ENCODE measurements at places on chromosomes 5 and 9.

DNA sequence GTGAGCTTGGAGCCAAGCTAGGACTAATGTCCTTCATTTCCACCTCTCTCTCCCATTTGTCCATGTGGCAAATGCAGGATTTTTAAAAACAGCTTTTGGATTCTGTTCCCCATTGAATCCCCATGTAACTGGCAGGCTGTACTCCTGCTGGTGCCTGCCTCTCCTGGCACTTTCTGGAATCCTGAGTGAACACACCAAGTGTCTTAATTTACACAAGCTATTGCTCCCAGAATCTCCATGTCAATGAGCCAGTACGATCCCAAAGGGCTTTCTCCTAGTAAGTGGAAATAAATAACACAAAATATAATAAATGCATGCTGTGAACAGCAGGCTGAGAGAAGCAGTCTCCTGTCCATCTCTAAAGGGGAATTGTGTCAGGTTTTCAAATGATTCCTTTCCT, 88.4 kb upstream of the WWC1 start:
- no peak for DNase-seq

GRCh38 chr5:174719793-174720611, 4.4 kb upstream of the MSX2 start:
- no peak for DNase-seq

- DNase-seq: no peak
These were observed 207.5 kb downstream of the NXNL2 start for GRCh38 chr9:88742483-88742882.

DNA sequence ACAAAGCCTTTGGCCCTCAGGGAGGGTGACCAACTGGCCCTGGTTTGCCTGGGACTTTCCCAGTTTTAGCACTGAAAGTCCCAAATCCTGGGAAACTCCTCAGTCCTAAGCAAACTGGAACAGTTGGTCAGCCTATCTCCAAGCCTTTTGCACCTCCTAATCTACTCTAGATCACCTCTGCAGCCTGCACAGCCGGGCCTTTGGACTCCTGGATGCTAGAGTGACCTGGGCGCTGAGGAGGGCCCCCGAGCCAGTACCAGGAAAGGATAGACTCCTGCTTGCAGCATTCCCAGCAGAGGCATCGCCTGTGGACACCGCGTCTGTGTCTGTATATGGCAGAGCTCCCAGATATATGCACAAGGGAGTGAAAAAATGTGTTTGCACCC, 15.1 kb downstream of the IRF1 start:
- DNase-seq: no peak

DNA sequence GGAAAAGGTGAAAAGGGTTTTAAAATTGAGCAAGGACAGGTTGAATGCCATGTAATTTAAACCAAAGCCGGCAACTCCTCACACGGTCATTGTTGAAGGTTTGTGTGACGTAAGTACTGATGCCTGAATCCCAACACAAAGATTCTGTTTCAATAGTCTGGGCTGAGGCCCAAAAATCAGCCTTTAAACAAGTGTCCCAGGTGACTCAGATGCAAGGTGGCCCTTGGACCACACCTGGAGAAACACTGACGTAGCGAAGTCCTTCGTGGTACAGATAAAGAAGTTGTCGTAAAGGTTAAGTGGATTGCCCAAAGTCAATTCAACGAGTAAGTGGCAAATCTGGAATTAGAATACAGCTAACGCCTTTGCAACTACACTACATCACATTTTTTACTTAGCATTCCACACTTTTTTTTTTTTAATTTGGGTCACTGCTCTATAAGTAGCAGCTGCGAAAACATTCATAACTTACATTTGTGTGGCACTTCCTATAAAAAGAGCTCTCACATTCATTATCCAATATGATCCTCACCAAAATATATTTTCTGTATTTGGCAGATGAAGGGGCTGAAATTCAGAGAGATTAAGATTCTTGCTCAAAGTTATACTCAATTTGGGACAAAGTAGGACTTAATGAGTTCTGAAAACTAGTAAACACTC, 111.3 kb downstream of the LPAR1 start:
- DNase-seq: no peak

DNA sequence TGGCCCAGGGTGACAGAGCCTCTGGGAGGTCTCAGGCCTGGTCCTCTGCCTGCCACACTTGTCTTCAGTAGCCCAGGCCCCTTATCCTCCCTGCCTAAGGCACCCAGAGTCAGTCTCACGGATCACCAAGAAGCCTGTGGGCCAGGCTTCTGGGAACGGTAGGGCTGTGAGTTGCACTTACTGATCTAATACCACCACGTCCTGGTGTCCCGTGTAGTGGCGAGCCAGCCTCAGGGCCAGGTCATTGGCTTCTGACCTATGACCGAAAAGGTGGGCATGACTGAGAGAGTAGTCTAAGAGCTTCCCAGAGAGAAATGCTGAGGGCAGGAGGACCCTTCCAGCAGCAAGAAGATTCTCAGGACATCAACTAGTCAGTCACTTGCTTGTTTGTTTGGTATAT, 7.4 kb downstream of the PHYKPL start:
- DNase-seq: no peak

- DNase-seq: no peak
These were observed 19.3 kb downstream of the RFK start for GRCh38 chr9:76374783-76375559.

- DNase-seq: no peak
These were observed 179.3 kb downstream of the MCTP1 start for GRCh38 chr5:95105638-95106037.

DNA sequence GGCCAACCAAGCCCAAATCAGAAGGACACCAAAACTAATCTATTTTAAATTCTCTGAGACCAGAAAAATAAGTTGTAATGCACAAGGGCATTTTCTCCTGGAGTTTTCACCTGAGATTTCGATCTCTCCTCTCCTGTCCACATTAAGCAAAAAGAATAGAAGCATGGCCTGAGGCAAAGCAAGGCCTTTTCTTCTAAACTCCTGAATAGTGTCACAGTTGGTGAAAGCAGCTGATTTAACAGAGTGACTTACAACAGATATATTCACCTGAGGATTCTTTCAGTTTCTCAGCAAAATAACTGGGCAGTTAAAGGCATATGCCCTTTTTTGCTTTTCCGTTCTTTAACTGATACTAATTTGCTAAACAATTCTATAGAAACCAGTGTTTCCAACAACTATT, 547.7 kb downstream of the EFNA5 start:
- DNase-seq: no peak

DNA sequence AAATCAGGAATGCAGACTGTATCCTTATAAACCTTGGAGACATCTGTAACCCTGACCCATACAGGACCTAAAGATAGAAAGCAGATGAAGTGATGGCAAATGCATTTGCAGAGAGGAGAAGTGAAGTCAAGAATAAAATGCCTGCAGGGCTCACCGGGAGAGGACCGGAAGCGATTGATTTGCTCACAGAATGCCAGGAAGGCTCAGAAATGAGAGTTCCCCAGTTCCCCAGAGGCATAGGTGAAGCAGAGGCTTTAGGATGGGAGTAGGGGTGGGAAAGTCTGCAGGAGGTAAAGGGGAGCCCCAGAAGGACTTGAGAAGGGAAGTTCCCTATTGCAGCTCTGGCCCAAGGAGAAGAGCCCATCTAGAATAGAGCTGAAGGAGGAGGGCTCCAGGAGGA, 63.9 kb upstream of the TNFAIP8 start:
- DNase-seq: no peak

DNA sequence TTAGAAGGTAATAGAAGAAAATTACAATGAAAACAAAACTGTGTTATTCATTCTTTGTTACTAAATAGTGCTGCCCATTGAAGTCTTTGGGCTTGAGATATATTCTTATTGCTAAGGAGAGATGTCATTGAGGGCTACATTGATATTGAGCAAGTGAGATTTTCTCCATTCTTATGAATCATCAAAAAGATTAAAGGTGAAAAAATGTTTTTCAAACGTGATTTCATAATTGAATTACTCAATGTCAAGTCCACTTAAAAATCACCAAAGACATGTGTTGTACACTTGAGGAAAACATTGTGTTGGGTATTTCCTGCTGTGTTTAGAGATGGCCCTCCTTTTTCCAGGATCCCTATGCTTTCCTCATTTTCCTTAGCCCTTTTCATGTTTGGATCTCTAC, 448.1 kb downstream of the NFIB start:
- no peak for DNase-seq

- DNase-seq: no peak
These were observed 47.5 kb downstream of the MRPL36 start for GRCh38 chr5:1751864-1752822.

GRCh38 chr9:123453076-123453667, 97.2 kb downstream of the CRB2 start:
- no peak for DNase-seq

DNA sequence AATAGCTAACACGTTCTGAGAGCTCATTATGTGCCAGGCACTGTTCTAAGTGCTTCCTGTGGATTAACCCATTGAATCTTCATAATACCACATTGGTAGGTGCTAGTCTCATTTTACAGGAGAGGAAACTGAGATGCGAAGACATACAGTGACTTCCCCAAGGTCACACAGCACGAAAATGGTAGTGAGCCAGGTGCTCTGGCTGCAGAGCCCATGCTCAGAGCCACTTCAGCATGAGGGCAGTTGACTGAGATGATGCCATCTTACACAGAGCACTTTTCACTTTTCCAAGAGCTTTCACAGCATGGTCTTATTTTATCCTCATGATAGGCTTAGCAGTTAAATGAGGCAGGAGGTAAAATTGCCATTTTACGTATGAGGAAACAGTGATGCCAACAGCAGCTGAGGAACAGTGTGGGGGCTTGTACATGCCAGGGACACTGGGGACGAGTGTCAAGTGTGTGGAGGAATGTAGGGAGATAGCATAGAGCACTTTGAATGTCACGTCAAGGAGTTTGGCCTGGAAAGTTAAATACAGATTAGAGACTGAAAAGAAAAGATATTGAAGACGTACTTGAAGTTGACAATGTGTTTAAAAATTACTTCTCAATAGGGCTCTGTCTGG, 180.0 kb downstream of the KIF4B start:
- no peak for DNase-seq

DNA sequence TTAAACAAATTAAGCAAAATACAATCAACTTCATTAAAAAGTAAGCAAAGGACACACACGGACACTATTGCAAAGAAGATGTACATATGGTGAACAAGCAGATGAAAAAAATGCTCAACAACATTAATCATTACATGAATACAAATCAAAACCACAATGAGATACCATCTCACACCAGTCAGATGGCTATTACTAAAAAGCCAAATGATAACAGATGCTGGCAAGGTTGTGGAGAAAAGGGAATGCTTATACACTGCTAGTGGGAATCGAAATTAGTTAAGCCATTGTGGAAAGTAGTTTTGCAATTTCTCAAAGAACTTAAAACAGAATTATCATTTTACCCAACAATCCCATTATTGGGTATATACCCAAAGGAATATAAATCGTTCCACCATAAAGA, 636.2 kb upstream of the ST8SIA4 start:
- DNase-seq: no peak

DNA sequence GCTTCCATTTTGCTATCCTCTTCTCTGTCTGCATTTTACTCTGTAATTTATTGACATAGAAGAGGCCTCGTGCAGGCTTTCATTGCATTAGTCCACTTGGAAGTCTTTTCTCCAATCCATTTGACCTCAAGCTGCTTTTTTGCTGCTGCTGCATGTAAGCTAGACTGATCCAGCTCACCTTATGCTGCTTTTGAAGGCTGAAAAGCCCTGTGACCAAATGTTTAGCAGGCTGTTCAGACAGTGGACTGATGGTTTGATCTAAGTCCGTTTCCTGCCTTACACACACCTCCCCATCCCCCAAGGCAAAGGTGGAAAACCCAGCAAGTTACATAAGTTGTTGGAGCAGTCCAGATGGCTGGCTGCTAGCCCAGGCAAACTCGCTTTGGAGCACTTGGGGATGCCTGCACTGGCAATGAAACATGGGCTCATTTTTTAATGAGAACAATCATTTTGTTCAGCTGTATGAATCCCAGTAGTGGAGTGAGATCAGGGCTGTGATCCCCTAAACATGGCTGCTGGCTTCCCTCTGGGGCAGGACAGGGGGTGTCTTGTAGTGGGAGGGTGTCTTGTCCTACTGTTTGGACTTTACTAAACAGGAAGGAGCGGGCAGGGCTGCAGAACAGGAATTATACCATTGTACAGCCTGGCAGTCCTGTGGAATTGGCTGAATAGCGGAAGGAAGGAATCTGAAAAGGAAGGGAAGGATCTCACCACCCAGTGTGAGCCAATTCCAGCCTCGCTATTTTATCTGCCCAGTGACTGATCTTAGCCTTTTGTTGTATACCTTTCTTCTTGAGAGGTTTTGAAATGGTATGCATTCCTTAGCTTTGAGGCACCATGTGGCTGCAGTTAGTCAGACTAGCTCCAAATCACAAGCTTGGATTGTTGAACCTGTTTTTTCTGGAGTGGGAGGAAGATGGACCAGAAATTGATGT, 212.0 kb downstream of the ARHGAP26 start:
- no peak for DNase-seq

DNA sequence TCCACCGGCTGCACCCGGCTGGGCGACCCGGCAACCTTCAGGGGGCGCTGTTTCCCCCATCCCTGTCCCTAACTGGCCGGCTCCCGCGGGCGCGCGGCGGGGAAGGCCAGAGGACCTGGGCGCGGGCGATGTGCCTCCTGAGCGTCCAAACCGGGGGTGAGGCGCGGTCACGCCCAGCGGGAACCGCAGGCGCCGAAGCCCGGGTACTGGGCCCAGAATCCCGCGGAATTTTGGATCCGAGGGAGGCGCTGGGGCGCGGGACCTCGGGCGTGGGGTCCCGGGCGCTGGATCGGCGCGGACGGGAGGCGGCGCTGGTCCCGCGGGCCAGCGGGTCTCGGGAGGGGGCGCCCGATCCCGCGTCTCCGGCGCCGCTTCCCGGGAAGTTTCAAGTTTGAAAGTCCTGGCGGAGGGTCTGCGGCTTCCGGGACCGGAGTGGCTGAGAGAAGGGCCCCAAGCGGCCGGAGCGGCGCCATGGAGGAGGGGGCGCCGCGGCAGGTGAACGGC, at the start of gene PKN3:
TSS of gene PKN3 (plus strand) at position 59 of the 504 bp plus-strand sequence. CDS start at position 472, 413 bp downstream.
- peak; percentile 74 for DNase-seq

DNA sequence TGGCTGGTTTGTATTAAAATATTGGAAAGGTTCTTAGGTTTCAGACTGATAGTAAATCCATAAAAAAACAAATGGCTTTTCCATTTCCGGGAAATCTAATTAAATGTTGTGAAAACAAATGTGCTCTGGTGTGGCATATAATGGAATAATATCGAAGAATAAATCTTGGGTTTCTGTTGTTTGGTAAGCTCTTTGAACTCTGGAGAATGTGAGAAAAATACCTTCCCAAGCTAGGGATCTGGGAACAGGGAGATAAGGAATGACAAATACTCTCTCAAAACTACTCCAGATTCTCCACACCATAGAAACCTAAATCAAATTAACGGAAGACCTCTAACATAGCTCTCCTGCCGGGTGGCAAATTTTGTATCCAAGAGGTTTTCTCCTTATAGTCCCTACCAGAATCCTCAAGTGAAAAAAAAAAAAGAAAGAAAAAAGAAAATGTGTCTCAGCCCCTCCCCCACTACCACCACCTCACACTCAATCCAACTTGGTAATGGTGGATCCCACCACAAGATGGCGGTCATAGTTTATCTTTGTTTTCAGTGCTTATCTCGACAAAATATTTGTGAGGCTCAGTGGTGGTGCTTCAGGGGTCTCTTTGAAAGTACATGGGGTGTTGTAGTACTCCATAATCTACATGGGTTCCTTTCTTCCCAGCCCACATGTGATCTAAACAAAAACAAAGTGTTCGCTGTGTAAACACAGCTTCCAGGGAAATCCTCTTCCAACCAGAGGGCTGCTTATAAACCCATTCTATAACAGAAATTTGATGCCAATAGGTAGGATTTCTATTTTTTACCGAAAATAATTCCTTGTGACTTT, 54.5 kb upstream of the FST start:
- peak; percentile 5 for DNase-seq

- no peak for DNase-seq
These were observed 25.5 kb downstream of the MEGF9 start for GRCh38 chr9:120688758-120689157.

GRCh38 chr9:124776954-124777648, at the start of gene OLFML2A:
TSS of gene OLFML2A (plus strand) at chr9:124777133. CDS start at chr9:124777271, 138 bp downstream.
- DNase-seq: peak; percentile 0

All from stimulated activated CD4-positive, alpha-beta T cell treated with anti-CD3 and anti-CD28 coated beads, TNF-alpha, amount 100 ng/mL, for 24 hours (primary cell).